ENCODE measurements at places on chromosomes 5 and 9. TPM values are rescaled to one million over a fixed set of nuclear protein-coding genes. Genes with fewer than 3 reads are reported as not detected.

The IRGM gene
- not detected for total RNA-seq

GRCh38 chr9:123784518-123784917 lies 145.4 kb downstream of the DENND1A start:
- DNase-seq, result no peak
- no peaks in the 10 kb centered on the region for H3K4me1 ChIP-seq
- no peaks in the 10 kb centered on the region for H3K36me3 ChIP-seq
- no peak overlapping the region for H3K4me3 ChIP-seq

The TAF11L5 gene
- total RNA-seq, result not detected

DNA sequence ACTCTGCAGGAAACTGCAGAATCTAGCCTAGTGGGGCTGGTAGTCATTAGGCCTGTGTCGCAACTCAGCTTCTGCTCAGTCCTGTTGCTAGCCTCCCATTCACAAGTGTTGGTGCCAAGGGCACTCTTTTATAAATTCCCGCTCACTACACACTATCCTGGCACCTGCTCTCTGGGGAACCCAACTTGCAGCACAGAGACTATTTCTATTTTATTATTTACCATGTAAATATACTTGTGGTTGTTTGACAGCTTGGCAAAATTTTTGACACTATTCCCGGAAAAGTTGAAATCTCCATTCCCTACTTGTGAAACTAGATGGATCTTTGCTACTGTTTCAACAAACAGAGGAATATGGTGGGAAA lies 20.4 kb upstream of the SMC2 start:
- peak overlapping the region; percentile 46 for H3K27ac ChIP-seq
- no peaks in the 10 kb centered on the region for H3K4me1 ChIP-seq
- no peak for DNase-seq
- H3K27me3 ChIP-seq, result no peaks in the 10 kb centered on the region
- no peaks in the 10 kb centered on the region for H3K36me3 ChIP-seq

GRCh38 chr5:149801307-149801990 lies 71.3 kb downstream of the PPARGC1B start:
- H3K4me3 ChIP-seq, result no peak overlapping the region
- no peaks in the 10 kb centered on the region for H3K36me3 ChIP-seq
- peaks cover 90% of the 10 kb centered on the region for H3K4me1 ChIP-seq
- H3K27ac ChIP-seq, result peak overlapping the region; percentile 80

The GMCL2 gene
- total RNA-seq, result not detected

GRCh38 chr5:81525690-81526089 lies 131.8 kb upstream of the ACOT12 start:
- H3K36me3 ChIP-seq, result no peaks in the 10 kb centered on the region
- H3K4me1 ChIP-seq, result no peaks in the 10 kb centered on the region
- no peak overlapping the region for H3K27ac ChIP-seq
- H3K4me3 ChIP-seq, result no peak overlapping the region
- no peaks in the 10 kb centered on the region for H3K27me3 ChIP-seq

- H3K4me1 ChIP-seq, result peaks cover 5% of the 10 kb centered on the region
- H3K27ac ChIP-seq, result peak overlapping the region; percentile 91
- no peak for DNase-seq
- no peak overlapping the region for H3K4me3 ChIP-seq
- no peaks in the 10 kb centered on the region for H3K27me3 ChIP-seq
- no peaks in the 10 kb centered on the region for H3K36me3 ChIP-seq
Observed at GRCh38 chr5:147510885-147511284, 1.0 kb upstream of the DPYSL3 start.

DNA sequence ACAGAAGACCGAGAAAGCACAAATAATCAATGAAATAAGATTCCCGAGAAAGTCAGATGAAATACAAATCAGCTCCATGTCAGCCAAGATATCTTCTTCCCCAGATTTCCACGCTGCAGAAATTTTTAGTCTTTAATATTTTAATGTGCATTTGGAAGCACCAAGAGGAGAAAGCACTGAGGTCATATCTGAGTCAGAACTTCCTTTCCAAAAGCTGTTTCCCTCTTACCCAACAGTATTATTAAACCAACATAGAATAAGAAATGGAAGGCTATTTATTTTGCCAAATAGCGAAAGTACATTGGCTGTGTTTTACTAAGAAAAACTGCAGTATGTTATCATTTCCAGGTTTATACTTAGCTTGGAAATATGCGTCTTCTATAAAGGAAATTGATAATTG lies 772.1 kb upstream of the CDH9 start:
- DNase-seq, result no peak
- no peaks in the 10 kb centered on the region for H3K36me3 ChIP-seq
- H3K27ac ChIP-seq, result no peak overlapping the region
- no peaks in the 10 kb centered on the region for H3K4me1 ChIP-seq

The C6 gene
- 151 TPM for total RNA-seq

DNA sequence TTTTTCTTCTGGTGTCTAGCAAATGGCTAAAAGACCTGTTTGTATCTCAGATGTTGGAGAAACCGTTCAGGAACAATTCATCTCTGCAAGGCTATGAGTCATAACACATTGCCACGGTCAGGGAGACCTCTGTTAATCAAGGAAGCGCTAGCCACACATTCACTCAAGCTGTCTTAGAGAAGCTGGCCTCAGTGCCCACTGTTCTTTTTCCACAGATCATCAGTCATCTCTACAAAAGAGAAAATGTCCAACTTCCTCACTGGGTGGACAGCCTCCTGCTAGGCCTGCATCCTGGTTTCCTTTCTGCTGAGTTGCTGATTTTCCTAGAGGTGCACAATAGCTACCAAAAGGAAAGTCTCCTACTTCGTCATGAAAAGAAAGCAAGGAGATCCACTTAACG lies 360.5 kb downstream of the BNC2 start:
- H3K4me3 ChIP-seq, result no peak overlapping the region
- DNase-seq, result no peak
- H3K27ac ChIP-seq, result peak overlapping the region; percentile 9

DNA sequence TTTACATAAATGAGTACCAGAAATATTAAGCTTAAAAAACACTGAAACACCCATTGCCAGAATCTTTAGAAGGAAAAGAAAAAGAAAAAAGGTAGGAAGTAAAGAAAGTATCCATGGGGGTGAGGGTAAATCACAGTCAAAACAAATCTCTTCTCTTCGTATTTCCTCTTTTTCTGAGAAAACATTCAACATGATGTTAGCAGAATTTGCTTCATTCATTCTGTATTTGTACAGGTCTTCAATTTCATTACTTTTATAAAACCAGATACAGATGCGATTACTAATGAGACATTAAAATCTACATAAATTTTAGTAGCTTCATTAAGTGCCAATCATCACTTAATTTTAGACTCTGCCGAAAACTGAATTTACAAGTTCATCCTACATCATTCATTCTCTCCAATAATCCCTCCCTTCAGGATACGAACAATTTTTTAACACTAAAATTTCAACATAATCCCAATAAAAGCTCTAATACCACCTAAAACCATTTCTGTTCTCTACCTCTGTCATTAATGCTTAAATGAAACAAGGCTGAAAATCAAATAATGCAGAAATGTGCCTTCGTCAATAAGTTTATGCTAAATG lies 7.0 kb downstream of the NR3C1 start:
- no peaks in the 10 kb centered on the region for H3K36me3 ChIP-seq
- no peak for DNase-seq
- peaks cover 86% of the 10 kb centered on the region for H3K4me1 ChIP-seq
- no peak overlapping the region for H3K27ac ChIP-seq
- H3K27me3 ChIP-seq, result no peaks in the 10 kb centered on the region
- peak overlapping the region; percentile 95 for H3K4me3 ChIP-seq

GRCh38 chr9:70784456-70784855 lies 337.0 kb downstream of the TRPM3 start:
- no peak for DNase-seq
- no peaks in the 10 kb centered on the region for H3K4me1 ChIP-seq
- no peaks in the 10 kb centered on the region for H3K36me3 ChIP-seq
- no peak overlapping the region for H3K27ac ChIP-seq
- H3K4me3 ChIP-seq, result no peak overlapping the region

DNA sequence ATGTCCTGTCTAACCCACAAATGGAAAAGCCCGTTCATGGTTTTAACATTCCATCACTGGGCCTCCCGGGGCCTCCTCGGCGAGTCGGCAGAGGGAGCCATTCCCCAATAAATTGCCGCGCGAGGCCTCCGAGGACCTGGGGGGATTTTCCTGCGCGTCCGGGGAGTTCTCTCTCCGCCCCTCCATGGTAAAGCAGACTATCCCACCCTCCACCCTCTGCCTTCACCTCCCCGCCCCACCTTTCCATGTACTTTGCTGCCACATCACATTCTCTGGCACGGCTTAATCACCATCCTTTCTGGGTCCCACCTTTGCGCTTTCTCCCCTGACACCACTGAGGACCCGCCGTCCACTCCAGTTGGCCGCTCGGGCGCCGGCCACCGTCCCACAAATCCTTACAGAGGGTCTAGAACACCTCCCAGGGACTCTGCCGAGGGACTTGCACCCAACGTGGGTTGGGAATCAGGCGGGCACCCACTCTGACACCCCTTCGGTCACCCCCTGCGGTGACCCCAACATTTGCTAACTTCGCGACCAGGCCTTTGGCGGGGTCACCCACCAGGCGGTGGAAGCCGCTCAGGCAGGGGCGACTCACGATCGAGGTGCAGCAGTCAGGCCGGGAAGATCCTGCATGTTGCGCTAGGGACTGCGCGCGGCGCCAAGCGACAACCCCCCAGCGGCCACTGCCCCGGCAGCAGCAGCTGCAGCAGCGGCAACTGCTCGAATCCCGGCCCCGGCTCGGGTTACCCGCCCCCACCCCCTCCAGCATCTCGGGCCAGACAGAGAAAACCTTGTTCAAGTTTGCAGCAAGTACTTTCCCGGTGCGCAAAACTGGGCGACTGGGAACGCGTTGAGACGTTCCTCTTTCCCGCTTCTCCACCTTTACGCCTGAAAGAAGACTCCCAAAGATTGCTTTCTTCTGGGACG lies at the start of gene MEGF10:
MEGF10 (plus strand) TSS at position 778 of the 927 bp plus-strand sequence. CDS start 40,513 bp downstream, outside the sequence.
- no peak within 1 kb of the TSS for H3K27ac ChIP-seq
- H3K36me3 ChIP-seq, result no peaks in the 10 kb centered on the region
- H3K4me3 ChIP-seq, result no peak within 1 kb of the TSS
- peak; percentile 45 for DNase-seq

GRCh38 chr9:86643946-86644674 lies 289.9 kb upstream of the TUT7 start:
- H3K27ac ChIP-seq, result no peak overlapping the region
- no peaks in the 10 kb centered on the region for H3K27me3 ChIP-seq
- DNase-seq, result no peak
- no peaks in the 10 kb centered on the region for H3K36me3 ChIP-seq
- H3K4me1 ChIP-seq, result no peaks in the 10 kb centered on the region

The RLN1 gene
- total RNA-seq, result 0.40 TPM

GRCh38 chr5:149474198-149474597 lies 77.0 kb downstream of the CSNK1A1 start:
- no peak overlapping the region for H3K4me3 ChIP-seq
- no peaks in the 10 kb centered on the region for H3K4me1 ChIP-seq
- H3K27me3 ChIP-seq, result no peaks in the 10 kb centered on the region

The CCDC192 gene
- not detected for total RNA-seq

DNA sequence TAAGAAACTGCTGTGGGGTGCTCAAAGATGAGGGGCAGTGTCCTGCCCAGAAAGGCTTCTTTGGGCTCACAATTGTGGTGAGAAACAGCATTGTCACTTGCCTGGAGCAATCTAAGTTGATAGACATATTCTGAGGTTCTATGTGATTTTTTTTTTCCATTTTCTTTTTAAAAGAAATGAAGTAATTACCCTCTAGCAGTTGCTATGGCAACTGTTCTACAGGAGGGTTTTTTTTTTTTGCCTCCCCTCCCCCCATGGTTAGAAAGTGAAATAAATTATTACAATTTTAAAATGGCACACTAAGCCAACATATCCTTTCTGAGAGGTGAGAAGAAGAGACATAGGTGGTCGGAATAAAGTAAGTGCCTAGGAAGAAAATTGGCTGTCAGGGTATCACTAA lies 127.0 kb downstream of the UNC13B start:
- H3K4me3 ChIP-seq, result no peak overlapping the region
- no peak overlapping the region for H3K27ac ChIP-seq
- H3K4me1 ChIP-seq, result peaks cover 3% of the 10 kb centered on the region
- no peaks in the 10 kb centered on the region for H3K36me3 ChIP-seq

The WNT8A gene
- total RNA-seq, result not detected

DNA sequence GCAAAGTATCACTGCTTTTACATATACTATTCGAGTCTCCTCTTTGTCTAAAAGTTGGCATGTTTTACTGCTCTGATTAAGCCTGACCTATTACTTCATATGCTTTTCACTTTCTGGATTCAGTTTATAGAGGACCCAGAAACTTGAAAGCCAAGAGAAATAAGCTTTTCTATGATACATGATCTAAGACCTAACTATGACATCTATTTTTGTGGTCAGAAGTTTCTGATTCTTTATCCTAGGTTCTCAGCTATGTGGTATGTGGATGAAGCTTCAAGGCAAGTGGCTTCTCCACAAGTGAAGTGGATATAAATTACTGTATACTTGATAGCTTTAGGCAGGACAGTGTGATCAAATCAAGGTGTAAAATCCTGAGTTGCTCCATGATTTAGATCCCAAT lies 6.3 kb downstream of the EDIL3 start:
- peaks cover 21% of the 10 kb centered on the region for H3K27me3 ChIP-seq
- H3K27ac ChIP-seq, result no peak overlapping the region
- no peaks in the 10 kb centered on the region for H3K4me1 ChIP-seq
- DNase-seq, result no peak
- H3K4me3 ChIP-seq, result no peak overlapping the region
- no peaks in the 10 kb centered on the region for H3K36me3 ChIP-seq

The SLC46A2 gene
- total RNA-seq, result 0.19 TPM

DNA sequence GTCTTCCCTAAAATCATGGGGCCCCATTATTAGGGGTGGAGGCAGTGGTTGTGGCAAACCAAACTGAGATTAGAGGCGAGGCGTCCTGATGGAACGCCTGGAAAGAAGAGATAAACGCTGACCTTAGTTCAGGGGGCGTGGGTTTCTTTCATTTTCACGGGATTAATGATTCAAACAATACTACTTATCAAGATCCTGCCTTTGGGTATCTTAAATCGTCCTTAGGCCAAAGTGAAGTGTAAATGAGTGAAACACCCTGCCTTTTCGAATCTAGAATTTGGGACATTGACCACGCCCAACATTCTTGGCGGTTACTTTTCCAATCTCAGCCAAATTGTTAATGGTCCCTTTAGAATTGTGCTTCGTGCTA lies 1.0 kb upstream of the UBTD2 start:
- H3K36me3 ChIP-seq, result no peaks in the 10 kb centered on the region
- H3K4me1 ChIP-seq, result peaks cover 13% of the 10 kb centered on the region
- peak overlapping the region; percentile 66 for H3K4me3 ChIP-seq
